ENCODE measurements at places on chromosomes 6 and 20. TPM values are rescaled to one million over a fixed set of nuclear protein-coding genes. Genes with fewer than 3 reads are reported as not detected.

DNA sequence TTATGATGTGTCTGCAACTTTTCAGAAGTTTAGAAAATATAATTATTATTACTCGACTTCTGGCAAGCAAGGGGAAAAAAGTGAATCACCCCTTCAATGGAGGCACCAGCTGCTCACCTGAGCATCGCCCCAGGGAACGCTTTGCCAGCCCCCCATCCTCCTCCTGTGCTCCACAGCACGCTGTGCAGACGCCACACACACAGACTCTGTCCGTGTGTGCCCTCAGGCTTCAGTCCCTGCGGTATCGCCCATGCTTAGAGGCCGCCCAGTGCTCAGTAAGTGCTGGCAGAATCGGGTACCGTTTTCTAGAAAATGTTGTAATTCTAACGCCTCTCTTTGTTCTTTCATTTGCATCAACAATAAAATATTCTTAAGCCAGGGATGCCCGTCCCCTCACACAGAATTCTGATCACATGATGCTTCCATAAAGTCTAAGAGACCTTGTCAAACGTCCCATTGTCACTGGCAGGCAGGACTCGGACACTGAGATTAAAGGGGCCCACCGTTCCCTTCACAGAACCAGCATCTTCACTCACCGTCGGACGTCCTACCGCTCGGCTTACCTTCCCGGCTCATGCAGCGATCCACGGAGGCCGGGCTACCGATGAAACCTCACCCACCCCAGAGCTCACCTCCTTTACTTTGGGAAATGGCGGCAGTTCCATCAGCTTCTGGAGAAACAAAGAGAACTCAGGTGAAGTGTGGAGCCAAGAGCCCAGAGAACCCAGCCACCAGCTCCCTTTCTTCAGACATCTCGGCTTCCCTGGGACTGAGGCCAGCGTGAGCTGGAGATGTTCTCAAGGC is 105.5 kb downstream of the DLL1 start:
- DNase-seq: no peak

DNA sequence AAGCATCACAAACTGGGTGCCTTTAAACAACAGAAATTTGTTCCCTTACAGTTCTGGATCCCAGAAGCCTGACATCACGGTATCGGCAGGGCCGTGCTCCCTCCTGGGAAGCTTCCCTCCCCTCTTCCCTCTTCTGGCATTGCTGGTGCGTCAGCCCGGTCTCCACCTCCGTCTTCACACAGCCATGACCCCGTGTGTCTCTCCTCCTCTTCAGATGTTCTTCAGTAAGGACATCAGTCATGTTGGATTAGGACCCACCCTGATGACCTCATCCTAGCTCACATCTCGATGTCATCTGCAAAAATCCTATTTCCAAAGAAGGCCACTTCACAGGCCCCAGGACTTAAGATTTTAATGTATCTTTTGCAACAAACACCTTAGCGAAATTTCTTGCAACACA is 38.4 kb upstream of the TBXT start:
- DNase-seq: peak; percentile 20

- DNase-seq: no peak
These were observed 43.6 kb downstream of the NCOA7 start for GRCh38 chr6:125834348-125834747.

DNA sequence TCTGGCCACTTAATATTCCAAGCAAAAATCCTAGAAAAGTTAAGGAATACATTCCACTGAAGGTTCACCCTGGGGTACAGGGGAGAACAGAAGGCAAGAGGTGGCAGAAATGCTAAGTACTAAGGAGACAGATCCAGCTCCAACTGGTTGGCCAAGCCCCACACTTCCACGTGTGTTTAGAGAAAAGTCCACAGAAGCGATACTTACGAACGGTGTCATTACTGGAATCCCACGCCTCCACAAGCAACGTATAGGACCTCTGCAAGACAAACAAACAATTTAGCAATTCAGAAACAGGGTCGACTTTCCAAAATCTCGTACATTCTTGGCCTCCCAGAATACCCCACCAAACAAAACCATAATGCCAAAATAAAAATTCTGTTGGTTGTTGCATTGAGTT is 10.0 kb downstream of the JAG1 start:
- no peak for DNase-seq

- DNase-seq: no peak
These were observed 107.8 kb downstream of the SYNE1 start for GRCh38 chr6:152529369-152529768.

GRCh38 chr20:57785061-57785460 is 75.2 kb upstream of the PMEPA1 start:
- DNase-seq: no peak

- no peak for DNase-seq
These were observed 280.7 kb upstream of the SUPT3H start for GRCh38 chr6:45658400-45658799.

DNA sequence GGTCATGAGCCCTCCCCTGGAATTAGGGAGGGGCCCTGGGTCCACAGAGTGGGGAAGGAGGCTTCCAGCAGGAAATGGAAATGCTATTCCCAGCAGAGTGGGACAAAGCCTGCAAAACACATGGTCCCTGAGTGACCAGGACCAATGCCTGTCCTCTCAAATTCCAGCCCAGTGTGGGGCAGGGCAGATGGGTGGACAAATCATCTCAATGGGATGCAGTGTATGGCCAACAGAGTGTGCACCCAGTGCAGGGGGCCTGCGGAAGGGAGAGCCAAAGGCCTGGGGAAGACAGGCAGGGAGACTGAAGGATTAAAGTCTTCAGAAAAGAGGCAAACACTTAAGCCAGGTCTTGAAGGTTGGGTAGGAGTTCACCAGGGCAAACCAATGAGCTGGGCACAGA is 28.7 kb upstream of the PHACTR3 start:
- DNase-seq: no peak

GRCh38 chr6:20200761-20201630 is 11.3 kb downstream of the MBOAT1 start:
- no peak for DNase-seq

DNA sequence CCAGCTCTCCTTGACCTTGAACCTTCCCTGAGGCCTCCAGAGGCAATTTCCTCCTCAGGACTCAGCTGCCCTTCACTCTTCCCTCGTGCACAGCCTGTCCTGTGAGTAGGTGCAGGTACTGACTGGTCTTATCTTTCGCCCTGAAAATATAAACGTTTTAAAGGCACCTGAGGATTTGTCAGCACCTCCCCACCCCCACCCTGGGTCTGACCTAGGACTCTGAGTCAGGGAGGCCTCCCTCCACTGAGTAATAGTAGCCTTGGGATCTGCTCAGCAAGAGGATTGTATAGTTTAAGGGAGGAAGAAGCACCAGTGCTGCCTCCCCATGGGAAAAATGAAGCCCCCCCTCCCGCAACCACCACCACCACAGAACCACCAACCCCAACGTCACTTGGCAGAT is 54.6 kb downstream of the PPARD start:
- DNase-seq: no peak

DNA sequence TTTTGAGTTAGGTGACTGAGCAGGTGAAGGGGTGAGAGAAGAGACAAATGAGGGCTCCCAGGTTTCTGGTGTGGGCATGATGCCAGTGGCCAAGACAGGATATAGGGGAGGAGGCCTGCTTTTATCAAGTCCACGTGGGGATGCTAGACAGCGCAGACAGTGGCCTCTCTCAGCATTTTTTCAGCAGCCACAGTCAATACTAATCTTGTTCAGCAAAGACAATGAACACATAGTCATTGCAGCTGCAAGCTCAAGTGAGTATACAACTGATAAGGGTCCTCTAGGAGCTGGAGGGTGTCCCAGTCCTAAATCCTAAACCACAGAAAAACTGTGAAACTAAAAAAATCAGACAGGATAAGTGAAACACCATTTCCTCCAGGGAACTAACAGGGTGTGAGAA is 48.6 kb downstream of the UQCC1 start:
- DNase-seq: no peak

DNA sequence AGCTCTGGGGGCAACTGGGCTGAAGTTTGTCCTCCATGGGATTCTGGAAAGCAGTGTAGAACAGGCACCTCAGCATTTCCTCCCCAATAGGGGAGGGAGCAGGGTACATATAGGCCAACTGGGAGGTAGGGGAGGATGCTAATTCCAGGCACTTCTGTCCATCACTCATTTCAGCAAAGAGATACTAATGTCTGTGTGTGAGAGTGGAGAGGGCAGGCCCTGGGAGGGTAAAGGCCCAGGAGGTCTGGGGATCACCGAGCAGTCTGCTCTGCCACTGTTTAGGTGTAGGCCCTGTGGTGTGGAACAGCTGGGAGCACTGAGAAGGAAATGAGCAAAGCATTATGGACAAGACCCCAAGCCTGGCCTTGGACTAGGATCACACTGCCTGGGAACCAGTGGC is 158.7 kb downstream of the SLC24A3 start:
- DNase-seq: no peak

DNA sequence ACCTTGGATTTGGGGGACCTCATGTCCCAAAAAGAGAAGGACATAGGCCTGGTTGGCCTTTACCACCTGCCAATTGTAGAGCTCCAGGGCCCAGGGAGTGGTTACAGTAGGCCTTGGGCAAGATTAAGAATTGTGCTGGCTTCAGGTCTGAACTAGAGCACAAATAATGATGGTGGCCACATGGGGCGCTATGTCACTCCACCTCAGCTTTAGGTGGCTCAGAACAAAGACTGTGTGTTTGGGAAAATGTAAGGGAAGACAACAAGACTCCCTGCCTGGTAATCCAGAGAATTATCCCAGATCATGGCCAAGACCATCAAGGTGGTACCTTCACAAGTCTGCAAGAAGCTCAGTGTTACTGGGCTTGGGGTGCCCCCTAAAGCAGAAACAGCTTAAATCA is 224.9 kb upstream of the OPRM1 start:
- DNase-seq: no peak

DNA sequence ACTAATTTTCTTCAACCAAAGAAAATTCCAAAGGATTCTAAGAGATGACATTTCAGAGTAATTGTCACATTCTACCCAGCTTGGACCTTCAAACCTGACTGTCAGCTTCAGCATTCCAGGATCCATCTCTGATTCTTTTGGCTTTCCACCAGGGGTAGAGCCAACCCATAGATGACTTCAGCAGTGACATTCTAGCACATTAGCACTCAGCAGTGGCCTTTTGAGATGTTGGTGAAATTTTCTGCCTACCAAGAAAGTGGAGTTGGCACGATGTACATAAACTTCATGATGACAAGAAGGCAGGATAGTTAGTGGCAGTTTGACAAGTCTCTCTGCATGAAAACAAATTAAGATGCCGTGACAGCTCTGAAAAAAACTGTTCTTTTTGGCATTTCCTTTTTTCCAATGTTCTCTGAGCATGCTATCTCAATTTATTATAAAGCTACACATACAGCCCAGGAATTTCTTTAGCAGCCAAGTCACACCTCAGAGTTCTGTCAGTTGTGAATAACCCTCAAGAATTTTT is 466.5 kb upstream of the RNF217 start:
- peak; percentile 38 for DNase-seq

GRCh38 chr20:15380770-15381169 is 1043.4 kb upstream of the FLRT3 start:
- no peak for DNase-seq

DNA sequence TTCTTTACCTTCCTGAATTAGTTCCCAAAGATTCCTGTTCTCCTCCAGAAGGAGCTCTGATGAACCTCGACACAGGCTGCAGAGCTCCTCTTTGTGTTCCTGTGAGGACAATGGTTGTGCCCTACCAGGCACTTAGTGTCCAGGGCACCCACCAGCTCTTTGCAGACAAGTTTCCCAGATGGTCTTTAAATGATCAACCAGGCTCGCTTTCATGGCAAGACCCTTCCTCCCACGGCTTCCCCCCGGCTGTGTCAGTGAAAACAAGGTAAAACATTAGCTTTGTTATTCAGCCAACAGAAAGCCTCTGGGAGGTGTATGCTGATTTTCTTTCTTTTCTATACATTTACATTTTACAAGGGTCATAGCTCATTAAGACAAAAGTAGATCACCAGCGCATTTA is 32.3 kb upstream of the CNKSR3 start:
- no peak for DNase-seq

DNA sequence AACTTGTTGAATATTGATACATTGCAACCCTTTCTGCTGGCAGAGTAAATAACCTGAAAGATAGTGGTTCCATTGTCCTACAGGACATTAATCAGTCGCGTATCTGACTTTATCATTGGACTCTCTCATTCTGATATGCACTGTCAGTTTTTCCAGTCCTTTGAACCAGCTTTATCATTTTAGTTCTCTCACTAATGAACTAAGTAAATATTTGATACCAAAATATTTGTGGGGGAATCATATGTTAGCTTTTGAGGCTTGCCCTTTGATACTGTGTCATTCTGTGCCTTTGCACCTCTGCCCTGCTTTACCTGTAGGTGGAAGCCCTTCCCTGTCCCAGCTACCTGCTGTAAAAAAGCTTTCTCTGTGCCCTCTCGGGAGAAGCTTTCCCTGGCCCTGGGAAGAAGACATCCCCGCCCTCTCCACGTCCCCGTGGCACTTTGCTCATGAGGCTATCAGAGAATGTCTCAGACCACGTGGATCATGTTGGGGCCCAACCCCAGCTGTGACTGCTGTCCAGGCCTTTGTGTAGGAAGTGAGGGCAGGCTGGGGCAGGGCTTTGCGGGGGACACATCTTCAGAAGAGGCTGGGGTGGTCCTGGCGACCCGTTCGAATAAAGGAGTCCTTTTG is 117.8 kb upstream of the NXT1 start:
- no peak for DNase-seq

- no peak for DNase-seq
These were observed 5.5 kb upstream of the AIG1 start for GRCh38 chr6:143055213-143055612.

DNA sequence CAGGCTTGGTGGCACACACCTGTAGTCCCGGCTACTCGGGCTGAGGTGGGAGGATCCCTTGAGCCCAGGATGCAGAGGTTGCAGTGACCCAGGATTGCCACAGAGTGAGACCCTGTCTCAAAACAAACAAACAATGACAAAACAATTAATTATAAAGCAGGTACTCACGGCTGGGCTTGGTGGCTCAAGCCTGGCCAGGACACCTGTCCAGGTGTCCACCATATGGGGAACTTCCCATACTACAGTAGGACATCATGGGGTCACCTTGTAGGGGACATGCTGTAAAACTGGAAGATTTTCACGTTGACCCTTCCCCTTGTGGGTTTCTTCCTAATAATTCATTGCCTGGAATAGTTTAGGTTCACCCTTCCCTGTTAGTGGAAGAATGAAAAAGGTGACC is 30.7 kb upstream of the RPL7L1 start:
- DNase-seq: no peak

Gene ULBP3
- 1.6 TPM for polyA plus RNA-seq

Gene EMILIN3
- 19.7 TPM for polyA plus RNA-seq

Gene FOXS1
- polyA plus RNA-seq: 4.5 TPM

Gene RNF217
- polyA plus RNA-seq: 53.7 TPM

Gene OR2J3
- polyA plus RNA-seq: not detected

Gene RRP36
- polyA plus RNA-seq: 43.6 TPM

Gene RBPJL
- polyA plus RNA-seq: not detected

Gene C6orf58
- polyA plus RNA-seq: 1.0 TPM

Gene ISM1
- polyA plus RNA-seq: 1.1 TPM

Gene GNAS-AS1
- polyA plus RNA-seq: 2.5 TPM

Gene UBD
- 0.25 TPM for polyA plus RNA-seq

Gene TGM2
- polyA plus RNA-seq: 14.9 TPM

Gene MYT1
- polyA plus RNA-seq: 0.05 TPM

Gene ERVFRD-1
- 0.08 TPM for polyA plus RNA-seq
